ENCODE measurements at places on chromosomes 3 and 15. TPM values are rescaled to one million over a fixed set of nuclear protein-coding genes. Genes with fewer than 3 reads are reported as not detected.

RETNLB gene
- not detected for total RNA-seq

TLE3 gene
- total RNA-seq = 89.9 TPM

IQCF5 gene
- total RNA-seq = not detected

DCLK3 gene
- total RNA-seq = 0.18 TPM

WNT5A gene
- total RNA-seq = 10.6 TPM

DNA sequence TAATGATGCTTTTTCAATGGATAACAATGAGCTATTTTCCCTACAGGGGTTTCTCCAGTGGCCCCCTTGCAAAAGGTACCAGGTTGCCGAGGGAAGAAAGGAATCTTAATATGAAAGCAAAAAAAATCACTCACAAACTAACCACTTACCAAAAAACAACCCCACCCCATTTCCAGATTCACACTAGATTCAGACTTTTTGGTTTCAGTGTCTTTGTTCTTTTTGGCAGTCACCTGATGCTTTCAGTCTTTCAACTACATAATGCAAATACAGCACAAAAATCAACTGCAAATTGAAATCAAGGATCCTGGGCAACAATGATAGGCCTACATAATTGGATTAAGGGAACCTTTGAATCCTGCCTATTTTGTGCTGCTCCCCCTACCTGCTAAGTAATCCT, 71.1 kb upstream of the RAP2B start:
- no peak for DNase-seq

- no peak for DNase-seq
These were observed 23.0 kb downstream of the CPN2 start for GRCh38 chr3:194328053-194328657.

GRCh38 chr3:34024447-34025240, 226.2 kb downstream of the PDCD6IP start:
- no peak for DNase-seq

- no peak for DNase-seq
These were observed 550 bp upstream of the CHD2 start for GRCh38 chr15:92899601-92899947.

- no peak for DNase-seq
These were observed 221.3 kb downstream of the OPA1 start for GRCh38 chr3:193814166-193814892.

DNA sequence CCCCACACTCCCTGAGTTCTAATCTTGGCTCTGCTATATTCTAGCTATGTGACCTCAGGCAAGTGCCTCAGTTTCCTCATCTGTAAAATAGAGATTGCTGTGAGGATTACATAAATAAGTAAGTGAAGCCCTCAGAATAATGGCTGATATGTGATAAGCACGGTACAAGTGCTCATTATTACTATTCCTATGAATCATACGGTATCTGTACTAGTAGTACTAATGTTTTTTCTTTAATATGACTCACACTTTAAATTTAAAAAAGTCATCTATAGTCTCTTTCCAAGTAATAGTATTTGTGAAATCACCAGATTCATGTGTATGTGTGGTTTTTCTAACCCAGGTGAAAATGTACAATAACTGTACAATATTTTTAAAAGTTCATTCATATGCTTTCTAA, 58.7 kb downstream of the CLDN11 start:
- DNase-seq = no peak
